ENCODE measurements at places on chromosomes 4 and X.
A peak's percentile ranks its signal among the peaks of the same experiment; 100 is the strongest.

GRCh38 chr4:101993002-101993841 is 202.7 kb downstream of the BANK1 start:
- no peak for DNase-seq

GRCh38 chr4:154760895-154761294 is 17.1 kb downstream of the LRAT start:
- no peak for DNase-seq

DNA sequence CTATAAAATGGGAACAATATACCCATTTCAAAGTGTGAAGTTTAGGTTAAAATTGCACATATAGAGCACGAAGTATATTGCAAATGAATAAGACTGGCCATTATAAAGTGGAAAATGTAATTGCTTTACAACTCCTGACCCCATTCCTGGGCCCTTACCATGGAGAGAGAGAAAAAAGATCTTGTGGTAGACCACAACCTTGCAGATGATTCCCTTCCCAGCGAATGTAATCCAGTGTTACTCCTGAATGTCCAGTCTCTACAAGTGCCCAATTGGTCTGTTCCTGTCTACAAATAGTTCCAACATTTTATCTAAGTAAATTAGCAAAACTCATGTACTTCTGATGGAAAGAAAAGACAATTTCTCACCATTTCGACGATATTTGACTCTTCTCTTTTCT is 184.1 kb upstream of the LNX1 start:
- no peak for DNase-seq

- no peak for DNase-seq
These were observed 42.1 kb upstream of the PDGFC start for GRCh38 chr4:157013656-157014055.

- peak; percentile 36 for DNase-seq
These were observed 1.1 kb upstream of the SLC10A7 start for GRCh38 chr4:146522869-146523205.

- DNase-seq = no peak
These were observed 177.1 kb downstream of the NHS start for GRCh38 chrX:17552044-17552650.

DNA sequence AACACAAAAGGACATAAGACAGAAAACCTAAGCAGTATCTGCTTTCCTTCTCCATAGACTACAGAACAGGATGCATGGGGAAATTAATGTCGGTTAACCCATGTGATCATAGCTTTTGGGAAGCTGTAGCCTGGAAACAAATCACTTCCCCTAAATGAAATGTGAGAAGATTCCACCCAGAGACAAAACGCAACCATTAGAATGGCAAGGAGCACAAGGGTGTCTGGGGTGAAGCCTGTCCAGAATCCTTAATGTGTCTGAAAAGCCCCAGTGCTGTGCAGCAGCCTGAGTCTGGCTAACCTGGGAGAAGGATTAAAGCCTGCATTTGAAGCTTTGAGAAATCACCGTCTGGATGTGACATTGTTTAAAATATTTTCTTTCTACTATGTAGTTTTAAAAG is 213.3 kb downstream of the ANKRD50 start:
- no peak for DNase-seq

DNA sequence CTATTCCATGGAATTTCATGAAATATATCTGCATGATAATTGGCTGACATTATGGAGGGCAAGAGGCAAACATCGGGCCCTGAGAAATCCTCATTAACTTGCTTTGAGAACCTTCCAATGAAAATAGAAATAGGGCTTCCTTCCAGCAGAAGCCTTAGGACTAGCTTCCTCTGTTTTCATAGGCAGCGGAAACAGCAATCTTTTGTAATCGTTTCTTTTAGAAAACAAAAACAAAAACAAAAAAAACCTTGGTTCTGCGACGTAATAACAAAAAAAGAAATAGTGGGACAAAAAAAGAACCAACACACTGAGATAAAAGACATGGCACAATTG is 62.9 kb downstream of the GEMIN8 start:
- no peak for DNase-seq

GRCh38 chr4:107379054-107379869 is 340.8 kb downstream of the PAPSS1 start:
- DNase-seq = no peak

- DNase-seq = no peak
These were observed 92.4 kb upstream of the PJA1 start for GRCh38 chrX:69257499-69258127.

Data from CD4-positive, alpha-beta T cell treated with Interleukin-10 for 1 hour (primary cell).